ENCODE measurements at places on chromosomes 11 and 22.
A peak's percentile ranks its signal among the peaks of the same experiment; 100 is the strongest.

GRCh38 chr11:13289081-13289480, 11.5 kb downstream of the BMAL1 start:
- no peak for DNase-seq

DNA sequence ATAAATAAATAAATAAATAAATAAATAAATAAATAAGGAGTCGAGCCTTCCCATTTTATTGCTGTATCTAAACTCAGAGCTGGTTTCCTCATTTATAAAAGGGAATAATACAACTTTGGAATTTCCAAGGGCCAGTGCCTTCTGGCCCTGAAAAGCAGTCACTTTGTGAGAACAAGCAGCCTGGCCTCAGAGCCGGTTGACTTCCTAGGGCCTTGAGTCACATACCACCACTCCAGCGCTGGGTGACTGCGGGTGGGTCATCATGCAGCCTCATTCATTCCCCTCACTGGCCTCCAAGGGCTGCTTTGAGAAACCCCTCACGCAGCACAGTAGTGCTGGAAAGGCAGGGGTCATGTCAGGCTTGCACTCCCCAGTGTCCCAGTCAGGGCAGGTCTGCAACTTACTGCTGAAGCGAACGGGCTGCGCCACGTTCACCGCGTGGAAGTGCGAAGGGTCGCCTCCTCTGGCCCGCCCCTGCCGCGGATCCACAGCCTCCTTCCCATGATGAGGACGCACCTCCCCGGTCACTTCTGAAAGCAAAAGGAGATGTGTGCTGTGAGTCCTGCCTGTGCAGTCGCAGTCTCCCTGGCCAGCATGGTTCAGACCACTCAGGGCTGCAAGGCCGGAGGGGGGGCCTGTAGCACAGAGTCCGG, 54.4 kb downstream of the DGCR2 start:
- no peak for DNase-seq

DNA sequence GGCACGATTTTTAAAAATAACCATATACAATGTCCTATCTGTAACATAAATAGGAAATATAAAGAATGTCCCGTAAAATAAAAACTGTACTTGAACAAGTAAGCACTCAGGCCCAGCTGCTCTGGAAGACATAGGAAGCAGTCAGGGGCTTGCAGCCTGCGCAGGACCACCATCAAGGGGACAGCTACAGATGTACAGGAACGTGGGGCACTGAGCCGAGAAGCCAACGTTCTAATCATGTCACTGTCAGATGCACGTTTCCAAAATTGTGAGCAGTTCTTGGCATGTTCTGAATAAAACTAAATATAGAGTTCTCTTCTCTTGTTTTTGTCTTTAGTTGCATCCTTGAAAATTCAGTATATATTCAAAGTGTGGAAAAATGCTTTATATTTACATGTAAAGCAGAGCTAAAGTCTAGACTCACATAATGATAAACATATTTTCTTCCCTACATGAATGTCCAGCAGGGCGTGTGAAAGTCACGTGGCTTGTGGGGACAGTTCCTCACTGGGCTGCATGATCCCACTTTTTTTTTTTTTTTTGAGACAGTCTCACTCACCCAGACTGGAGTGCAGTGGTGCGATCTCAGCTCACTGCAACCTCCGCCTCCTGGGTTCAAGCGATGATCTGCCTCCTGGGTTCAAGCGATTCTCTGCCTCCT, 28.4 kb upstream of the TSPAN18 start:
- no peak for DNase-seq

GRCh38 chr11:74278721-74279161, 32.7 kb downstream of the P4HA3 start:
- DNase-seq: no peak

GRCh38 chr11:11076276-11076675, 218.4 kb upstream of the ZBED5 start:
- no peak for DNase-seq

GRCh38 chr11:76013526-76013925, 192.8 kb downstream of the WNT11 start:
- DNase-seq: no peak

GRCh38 chr11:104275992-104276391, 112.0 kb upstream of the PDGFD start:
- DNase-seq: no peak

GRCh38 chr11:91421641-91422040, 803.0 kb upstream of the FAT3 start:
- DNase-seq: no peak

DNA sequence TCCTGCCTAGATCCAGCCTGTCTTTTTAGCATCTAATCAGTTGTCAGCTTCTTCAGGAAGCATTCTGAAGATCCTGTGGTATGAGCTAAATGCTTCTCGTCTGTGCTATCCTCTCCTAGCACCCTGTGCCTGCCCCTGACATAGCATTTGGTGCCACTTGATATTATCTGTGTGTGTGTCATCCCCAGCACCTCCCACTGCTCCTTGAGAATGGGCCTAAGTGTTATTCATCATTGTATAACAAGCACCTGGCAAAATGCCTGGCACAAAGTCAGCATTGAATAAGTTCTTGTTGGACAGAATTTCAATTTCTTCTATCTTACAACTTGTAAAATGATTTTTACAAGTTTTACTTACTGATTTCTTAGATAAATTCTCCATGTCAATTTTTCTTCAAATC, 28.1 kb upstream of the OLFML1 start:
- DNase-seq: no peak

DNA sequence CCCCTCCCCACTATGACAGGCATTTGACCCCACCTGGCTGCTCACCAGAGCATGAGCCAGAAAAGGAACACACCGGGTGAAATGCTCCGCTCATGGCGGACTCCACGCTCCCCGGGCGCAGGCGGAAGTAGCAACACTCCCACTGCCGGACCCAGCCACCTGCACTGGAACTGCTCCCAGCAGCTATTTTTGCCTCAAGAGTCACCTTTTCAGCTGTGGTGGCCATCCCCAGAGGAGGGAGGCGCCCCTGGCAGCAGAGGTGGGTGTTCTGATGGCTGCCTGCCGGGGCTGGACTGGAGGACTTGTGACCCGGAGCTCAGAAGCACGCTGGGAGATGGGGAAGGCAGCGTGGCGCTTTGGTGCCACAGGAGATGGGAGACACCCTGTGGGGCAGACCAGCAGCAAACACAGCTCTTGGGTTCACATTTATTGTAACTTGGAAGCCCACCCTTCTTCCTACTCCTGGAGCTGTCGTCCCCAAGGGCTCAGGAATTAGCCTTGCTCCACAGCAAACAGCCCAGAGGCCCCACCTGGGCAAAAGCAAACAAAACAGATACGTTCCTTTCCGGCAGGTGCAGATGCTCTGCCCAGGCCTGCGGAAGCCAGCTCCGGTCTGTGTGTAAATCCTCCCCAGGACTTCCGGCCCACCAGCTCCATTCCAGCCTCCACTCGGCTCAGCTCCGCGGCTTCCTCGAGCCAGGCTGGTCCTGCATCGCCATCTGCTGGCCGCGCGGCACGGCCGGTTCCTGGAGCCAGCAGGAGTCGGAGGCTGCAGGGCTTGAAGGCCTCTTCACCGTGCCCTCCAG, 3.7 kb downstream of the RPS19BP1 start:
- DNase-seq: peak; percentile 80

DNA sequence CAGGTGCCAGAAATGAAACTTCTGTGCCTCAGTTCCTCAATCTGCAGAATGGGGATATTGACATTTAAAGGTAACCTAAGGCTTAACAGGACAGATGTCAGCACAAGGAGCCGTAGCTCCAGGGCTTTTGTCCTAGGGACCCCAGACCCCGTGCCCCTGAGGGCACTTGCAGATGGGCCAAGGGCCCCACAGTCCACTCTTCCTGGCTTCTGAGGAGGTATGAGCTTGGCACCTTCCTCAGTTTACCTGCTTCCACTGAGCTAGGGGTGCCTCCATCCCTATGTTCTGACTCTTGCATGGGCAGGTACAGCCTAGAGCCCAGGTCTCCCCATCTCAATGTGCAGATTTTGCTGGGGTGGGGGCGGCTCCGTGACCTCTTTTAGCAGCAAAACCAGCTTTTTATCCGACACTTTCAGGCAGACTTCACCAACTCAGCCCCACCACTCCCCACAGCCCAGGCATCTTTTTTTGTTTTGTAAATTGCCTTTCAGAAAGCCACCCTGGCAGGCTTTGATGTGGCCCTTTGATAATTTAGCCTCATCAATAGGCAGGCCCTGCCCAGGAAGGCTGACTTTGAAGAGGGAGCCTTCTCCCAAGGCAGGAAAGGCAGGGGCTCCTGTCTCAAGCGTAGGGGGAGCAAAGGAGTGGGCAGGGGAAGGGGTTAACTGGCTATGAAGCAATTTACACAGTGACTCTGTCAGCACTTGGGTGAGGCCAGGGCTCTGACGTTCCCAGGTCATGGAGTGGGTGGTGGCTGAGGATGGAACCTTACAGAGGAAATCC, 23.7 kb upstream of the FGF3 start:
- DNase-seq: no peak

DNA sequence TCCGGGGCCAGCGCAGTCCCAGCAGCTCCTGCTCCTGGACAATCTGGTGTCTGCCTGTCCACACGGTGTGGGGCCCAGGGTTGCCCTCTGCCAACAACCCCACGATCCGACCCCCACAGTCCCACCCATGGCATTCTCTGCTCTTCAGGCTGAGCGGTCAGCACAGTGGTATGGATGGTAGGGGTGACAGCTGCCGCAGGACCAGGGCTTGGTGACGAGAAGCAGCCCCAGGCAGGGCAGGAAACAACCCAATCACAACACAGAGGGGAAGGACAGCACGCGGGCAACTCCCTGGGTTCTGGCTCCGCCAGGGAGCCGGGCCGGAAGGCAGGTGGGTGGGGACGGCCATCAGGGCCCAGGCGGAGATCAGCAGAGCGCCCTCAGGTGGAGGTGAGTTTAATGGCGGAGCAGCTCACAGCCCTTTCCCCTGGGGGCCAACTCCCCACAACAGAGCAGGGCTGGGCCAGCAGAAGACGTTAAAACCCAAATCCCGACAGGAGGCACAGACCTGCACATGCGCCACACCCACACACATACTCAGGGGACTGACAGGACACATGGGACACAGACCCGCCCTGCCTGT, 5.3 kb upstream of the CHADL start:
- no peak for DNase-seq

DNA sequence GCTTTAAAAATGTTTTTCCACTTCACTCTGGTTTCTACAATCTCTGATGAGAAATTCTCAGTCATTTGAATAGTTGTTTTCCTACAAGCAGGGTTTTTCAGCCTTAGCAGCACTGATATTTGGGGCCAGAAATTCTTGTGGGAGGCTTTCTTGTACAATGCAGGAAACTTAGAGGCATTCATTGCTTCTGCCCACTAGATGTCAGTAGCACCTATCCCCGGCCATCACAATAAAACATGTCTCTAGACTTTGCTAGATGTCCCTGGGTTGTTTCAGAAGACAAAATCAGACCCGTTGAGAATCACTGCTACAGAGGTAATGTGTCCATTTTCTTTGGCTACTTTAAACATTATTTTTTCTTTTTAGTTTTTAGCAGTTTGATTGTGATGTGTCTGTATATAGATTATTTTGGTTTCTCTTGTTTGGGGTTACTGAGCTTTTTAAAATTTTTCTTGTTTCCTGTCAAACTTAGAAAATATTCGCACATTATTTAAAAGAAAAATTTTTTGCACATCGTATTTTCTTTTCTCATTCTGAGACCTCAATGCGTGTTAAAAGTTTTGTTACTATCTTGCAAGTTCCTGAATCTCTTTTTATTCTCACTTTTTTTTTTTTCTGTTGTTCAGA, 60.8 kb upstream of the CCDC179 start:
- DNase-seq: no peak

DNA sequence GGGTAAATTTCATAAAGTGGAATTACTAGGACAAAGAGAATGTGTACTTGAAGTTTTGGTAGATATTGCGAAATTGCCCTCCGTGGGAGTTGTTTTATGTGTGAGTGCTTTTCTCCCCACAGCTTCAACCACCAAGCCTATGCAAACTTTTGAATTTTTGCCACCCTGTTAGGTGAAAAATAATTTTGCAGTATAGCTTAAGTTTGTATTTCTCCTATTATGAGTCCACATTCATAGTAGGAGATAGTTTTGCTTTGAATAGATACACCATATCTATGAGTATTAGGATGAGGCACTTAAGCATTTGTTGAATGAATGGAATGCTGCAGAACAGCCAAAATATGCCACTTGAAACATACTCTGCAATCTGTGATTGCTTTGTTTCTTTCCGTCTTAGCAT, 43.6 kb downstream of the UVRAG start:
- DNase-seq: no peak

DNA sequence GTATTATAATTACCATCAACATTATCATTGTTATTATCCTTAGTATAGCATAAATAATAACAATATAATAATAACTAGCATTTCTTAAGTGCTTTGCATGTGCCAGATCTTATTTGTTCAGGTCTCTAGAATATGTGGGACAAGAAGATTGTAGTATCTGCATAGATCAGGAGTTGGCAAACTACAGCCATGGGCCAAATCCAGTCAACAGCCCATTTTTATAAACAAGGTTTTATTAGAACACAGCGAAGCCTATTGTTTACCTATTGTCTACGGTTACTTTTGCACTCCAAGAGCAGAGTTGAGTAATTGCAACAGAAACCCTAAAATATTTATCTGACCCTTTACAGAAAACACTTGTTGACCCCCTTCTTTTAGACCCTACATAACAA, 81.4 kb downstream of the SLC1A2 start:
- no peak for DNase-seq

DNA sequence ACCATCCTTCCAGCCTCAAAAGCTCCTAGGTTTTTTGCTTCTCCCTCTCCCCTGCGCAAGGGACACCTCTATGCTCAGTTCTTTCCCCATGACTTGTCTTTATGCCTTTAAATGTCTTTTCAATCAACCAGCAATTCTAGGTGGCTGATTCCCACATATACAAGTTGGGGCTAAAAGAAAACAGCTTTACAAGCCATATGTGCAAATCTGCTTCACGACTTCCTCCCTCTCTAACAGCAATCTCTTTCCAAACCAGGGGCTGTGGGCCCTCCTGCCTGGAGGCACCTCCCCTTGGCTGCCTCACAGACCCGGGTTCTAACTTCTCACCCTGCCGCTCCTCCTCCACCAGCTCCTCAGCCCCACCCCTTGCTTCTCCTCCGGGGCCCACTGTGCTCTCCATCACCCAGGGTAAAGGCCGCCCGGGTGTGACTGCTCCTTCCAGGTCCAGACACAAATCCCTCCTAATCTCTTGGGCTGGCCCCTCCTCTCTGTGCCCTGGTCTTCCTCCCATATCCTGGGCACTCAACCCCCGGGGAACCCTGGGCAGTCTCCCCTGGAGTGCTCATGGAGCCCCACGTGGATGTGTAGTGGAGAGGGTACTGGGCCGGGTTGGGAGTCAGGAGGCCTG, 14.1 kb downstream of the TMPRSS13 start:
- DNase-seq: no peak

GRCh38 chr11:70230151-70230839, 27.2 kb downstream of the FADD start:
- no peak for DNase-seq

GRCh38 chr22:40008726-40009291, 14.1 kb downstream of the FAM83F start:
- DNase-seq: no peak

DNA sequence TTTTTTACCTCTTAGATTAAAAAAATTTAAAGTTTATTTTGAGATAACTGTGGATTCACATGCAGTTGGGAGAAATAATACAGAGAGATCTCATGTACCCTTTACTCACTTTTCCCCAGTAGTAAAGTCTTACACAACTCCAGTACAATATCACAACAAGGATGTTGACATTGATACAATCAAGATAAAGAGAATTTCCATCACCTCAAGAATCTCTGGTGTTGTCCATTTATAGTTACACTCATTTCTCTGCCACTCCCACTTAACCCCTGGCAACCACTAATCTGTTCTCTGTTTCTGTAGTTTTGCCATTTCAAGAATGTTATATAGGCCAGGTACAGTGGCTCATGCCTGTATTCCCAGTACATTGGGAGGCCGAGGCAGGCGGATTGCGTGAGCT, 10.5 kb upstream of the ZBED5 start:
- no peak for DNase-seq

Measured in NCI-H1048 (cell line).